ENCODE measurements at places on chromosomes 1 and 21. TPM values are rescaled to one million over a fixed set of nuclear protein-coding genes. Genes with fewer than 3 reads are reported as not detected.

GRCh38 chr1:16617778-16618580 is 4.6 kb upstream of the NBPF1 start:
- DNase-seq = no peak

- no peak for DNase-seq
Measured at GRCh38 chr1:94831641-94832040, 11.5 kb downstream of the SLC44A3 start.

GRCh38 chr1:2952371-2952770 is 68.9 kb upstream of the ACTRT2 start:
- no peak for DNase-seq

DNA sequence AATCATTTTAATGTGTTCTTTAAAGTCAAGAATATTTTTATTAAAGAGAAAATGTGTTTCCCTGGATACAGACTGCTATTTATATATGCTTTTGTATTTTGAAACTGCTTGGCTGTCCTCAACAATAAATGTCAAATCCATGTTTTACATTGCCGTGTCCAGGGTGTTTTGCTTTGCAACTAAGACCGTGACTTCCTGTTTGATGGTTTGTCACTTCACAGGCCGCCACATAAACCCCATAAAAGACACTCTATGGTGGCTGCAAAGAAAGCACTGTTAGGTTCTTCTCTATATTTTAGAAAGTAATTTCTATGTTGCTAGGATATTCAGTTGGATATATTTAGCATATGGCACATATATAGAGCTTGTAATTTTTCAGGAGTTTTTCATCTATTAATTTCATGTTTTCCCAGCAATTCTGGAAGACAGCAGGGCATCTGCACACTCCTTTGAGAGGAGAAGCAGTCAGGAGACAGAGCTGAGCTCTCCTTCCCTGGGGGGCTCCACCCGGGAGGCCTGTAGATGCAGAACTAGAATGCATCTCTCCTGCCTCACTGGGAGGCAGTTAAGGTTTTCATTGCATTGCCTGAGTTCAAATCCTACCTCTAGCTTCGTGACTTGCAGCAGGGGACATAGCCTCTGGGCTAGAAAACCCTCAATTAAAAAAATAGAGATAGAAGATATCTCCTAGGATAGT is 33.1 kb downstream of the PRDM2 start:
- no peak for DNase-seq

MAP10 gene
- 4.5 TPM for total RNA-seq

KCNE2 gene
- total RNA-seq = not detected

GRCh38 chr21:20949884-20950283 is 48.3 kb upstream of the NCAM2 start:
- DNase-seq = no peak

DNA sequence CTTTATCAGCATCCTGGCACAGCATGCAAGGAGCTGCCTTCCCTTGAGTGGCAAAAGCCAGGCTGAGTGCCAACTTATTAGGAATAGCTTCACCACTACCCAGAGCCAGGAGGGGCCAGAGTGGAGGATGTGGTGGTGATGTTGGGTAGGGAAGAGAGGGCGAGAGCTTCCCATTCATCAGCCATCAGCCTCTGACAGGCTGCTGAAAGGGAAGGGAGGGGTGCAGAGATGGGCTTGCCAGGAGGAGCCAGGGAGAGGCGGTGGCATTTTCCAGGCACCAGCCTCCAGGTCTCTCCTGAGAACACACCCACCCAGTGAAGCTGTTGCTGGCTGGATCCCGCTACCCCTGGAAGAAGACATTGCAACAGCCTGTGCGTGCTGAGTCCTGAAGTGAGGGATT is 168.5 kb downstream of the ACTL8 start:
- no peak for DNase-seq

GRCh38 chr1:155125511-155125945 is 2.1 kb upstream of the EFNA1 start:
- no peak for DNase-seq

- no peak for DNase-seq
Measured at GRCh38 chr1:162732566-162733335, 57.8 kb upstream of the HSD17B7 start.

GRCh38 chr21:43306391-43306790 is 120.5 kb downstream of the SIK1 start:
- no peak for DNase-seq

DNA sequence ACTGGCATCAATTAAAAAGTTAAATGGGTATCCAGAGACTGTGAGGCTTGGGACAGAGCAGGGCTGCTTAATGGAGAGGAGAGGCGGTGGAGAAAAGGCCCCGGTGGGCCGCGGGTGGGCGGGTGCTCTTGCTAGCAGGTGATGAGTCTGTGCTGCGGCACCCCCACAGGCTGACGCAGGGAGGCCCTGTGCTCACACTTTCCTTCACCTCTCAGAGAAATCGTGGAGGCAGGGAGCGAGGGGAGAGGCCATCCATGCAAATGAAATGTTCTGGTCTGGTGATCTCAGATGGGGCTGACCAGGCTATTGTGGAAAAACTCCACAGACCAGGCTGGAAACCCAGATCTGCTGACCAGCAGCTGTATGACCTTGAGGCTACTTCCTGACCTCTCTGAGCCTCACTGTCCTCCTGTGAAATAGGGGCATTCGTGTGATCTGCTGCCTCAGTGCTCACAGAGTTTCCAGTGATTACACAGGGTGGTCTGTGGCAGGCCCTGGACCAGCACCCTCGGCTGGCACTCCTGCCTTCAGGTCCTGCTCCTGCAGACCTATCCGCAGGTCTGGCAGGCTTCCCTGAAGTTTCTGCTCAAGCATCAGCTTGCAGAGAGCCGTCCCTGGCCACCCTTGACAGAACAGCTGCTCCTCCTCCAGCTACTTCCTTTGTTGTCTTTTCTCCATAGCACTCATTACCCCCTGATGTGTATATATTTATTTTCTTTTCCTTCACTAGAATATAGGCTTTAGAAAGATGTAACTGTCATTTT is 89.2 kb downstream of the BEND5 start:
- DNase-seq = no peak

DNA sequence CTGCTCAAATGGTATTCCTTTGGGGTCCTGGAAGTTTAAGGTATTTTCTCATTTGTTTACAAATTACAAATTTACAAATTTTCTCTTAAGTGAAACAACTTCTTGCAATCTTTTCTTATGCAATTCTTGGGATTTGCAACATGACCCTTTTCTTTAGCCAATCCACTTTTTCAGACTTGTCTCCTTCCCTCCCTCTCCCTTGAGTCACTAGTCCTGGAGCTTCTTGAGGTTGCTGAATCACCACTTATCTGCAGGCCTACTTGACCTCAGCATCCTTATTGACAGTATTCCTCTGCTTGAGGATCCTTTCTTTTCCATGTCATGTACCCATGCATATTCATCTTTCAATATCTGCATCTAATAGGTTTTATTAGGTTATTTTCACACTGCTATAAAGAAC is 302.8 kb upstream of the ADAMTS5 start:
- no peak for DNase-seq

GRCh38 chr1:186424539-186424938 is 36.4 kb downstream of the PDC start:
- no peak for DNase-seq

IL12RB2 gene
- 14.5 TPM for total RNA-seq

DNA sequence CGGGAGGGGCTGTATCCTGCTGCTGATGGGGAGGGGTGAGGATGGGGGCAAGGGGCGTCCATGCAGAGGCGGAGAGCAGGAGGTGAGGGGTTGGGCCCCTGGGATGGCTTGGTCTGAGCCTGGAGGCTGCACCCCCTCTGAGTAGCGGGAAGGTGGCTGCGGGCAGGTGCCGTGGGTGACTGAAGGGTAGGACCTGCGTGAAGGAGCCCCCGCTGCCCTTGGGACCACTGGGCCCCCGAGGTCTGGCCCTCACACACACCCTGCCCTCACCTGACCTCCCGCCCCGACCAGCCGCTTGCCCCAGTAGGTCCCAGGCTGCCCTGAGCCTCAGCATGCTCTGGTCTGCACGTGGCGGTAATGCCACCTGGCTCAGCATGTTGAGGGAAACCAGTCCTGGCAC is 12.8 kb upstream of the SKI start:
- DNase-seq = no peak

GRCh38 chr1:210746024-210746731 is 387.8 kb downstream of the KCNH1 start:
- no peak for DNase-seq

- DNase-seq = no peak
Measured at GRCh38 chr1:75787524-75787923, 1.5 kb downstream of the RABGGTB start.

INKA2 gene
- total RNA-seq = 1.6 TPM

DNA sequence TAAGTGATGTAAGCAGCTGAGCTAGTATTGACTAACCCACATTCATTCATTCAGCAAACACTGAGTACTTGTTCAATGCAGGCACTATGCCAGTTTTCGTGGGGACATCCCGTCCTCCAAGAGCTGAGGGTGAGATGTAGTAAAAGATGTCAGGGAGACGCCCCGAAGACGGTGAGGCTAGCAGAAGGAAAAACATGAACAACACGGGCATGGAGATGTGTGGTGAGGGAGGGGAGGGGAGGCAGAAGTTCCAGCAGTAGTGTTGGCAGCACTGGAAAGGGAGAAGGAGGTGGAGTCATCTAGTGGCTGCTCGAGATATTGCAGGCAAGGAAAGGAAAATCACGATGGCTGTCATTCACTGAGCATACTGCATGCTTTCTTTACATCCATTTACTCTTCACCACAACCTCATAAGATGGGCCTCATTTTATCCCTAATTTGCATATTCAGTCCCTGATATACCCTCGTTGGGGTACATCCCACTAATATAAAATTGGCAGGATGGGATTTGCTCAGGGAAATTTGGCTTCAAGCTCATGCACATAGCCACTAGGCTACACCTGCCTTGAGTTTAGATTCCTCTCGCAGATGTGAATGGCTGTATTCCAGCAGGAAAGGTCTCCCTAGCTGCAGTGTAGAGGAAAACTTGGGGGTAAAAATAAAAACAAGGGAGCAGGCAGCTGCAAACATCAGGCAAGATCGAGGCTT is 14.5 kb downstream of the PDZK1IP1 start:
- no peak for DNase-seq

GRCh38 chr1:111707906-111708305 is 31.3 kb downstream of the INKA2 start:
- no peak for DNase-seq

GRCh38 chr21:45220714-45221490 is 66.8 kb downstream of the POFUT2 start:
- no peak for DNase-seq

DNA sequence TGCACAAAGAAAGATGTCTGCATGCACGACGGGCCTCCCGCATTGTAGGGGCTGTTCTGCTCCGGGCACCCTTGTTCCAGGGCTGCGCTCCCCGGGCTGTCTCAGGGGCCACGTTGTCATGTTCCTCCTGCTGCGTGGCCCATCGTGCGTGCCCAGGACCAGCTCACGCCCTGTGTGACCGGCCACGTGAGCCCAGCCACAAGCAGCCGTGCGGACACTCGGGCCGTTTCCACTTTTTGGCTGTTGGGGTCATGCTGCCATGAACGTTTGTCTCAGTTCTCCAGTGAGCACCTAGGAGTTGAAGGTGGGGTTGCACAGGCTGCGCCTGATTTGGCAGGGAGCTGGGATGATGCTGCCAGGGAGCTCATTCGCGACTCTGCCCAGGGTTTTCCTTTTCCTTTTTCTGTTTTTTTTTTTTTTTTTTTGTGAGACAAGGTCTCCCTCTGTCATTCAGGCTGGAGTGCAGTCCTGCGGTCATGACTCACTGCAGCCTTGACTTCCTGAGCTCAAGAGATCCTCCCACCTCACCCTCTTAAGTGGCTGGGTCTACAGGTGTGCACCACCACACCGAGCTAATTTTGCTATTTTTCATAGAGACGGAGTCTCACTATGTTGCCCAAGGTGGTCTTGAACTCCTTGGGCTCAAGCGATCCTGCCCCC is 17.4 kb downstream of the PDXK start:
- DNase-seq = no peak

- DNase-seq = no peak
Measured at GRCh38 chr1:147641695-147642592, 28.4 kb downstream of the ACP6 start.

NECTIN4 gene
- total RNA-seq = not detected

- no peak for DNase-seq
Measured at GRCh38 chr1:198472997-198473396, 67.5 kb downstream of the ATP6V1G3 start.

GRCh38 chr1:175540896-175541645 is 202.3 kb downstream of the TNR start:
- DNase-seq = no peak

Data from activated naive CD8-positive, alpha-beta T cell treated with anti-CD3 and anti-CD28 coated beads, Interleukin-2, amount 10 ng/mL, durations not matched to agents 7 days and 5 days (primary cell).